ENCODE measurements at places on chromosomes 7 and 10.

GRCh38 chr10:87841186-87841585 lies 22.1 kb downstream of the KLLN start:
- DNase-seq = no peak
- H3K4me3 ChIP-seq = no peak overlapping the region
- H3K36me3 ChIP-seq = no peaks in the 10 kb centered on the region
- no peaks in the 10 kb centered on the region for H3K4me1 ChIP-seq

DNA sequence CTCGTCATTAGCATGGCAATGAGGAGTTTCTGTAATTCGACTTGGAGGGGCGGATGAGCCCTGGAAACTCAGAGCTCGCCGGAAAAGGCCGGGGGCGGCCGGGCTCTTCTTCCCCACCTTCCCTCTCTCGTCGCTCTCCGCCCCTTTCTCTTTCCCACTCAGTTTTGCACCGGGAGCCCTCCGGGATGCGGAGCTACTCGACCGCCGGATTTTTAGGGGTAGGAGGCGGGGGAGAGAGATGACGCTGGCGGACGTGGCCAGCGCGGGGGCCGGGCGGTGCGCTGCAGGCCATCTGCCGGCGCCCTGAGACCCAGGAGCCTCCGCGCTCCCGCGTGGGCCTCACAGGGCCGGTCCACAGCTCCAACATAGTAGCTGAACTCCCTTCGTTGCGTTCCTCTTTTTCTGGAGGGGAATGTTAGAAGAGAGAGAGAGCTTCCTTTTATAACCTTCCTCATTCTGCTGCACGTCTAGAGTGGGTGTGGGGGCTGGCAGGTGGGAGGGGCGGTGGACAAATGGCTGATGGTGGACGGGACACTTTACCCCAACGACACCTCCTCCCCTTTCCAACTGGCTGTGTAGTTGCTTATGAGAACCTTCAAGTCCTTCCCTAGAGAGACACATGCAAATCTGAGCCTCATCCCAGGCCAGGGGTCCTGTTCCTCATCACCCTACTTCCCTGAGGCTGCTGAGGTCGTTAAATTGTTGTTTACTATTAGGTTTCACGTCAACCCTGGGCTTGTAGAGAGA lies 1.1 kb upstream of the HOXA1 start:
- no peaks in the 10 kb centered on the region for H3K36me3 ChIP-seq
- peaks cover 32% of the 10 kb centered on the region for H3K27me3 ChIP-seq
- no peak for DNase-seq
- H3K4me3 ChIP-seq = no peak overlapping the region
- H3K27ac ChIP-seq = peak overlapping the region; percentile 74
- peaks cover 11% of the 10 kb centered on the region for H3K4me1 ChIP-seq

DNA sequence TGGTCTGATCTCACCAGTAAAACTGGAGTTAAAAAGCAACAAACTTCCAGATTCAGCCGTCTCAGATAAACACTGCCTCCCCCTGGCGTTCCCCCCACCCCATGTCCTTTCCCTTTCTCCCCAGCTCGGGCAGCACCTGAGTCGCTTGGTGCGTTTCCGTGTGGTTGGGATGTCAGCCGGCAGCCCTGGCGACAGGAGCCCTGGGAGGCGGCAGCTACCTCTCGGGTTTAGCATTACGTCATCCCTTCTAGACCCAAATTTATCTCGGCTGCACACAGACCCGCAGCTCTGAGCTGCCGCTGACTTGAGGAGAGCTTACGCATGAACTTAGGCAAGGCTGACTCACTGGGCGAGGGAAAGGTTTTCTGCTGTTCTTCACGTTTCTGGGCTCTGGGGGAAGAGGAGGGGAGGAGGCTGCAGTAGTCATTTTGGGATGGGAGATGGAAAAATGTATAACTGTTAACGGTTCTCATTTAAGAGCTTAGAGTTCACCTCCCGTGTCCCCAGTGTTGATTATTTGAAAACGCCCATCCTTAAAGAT lies 14.4 kb downstream of the MXI1 start:
- DNase-seq = peak; percentile 77
- no peaks in the 10 kb centered on the region for H3K27me3 ChIP-seq
- no peaks in the 10 kb centered on the region for H3K36me3 ChIP-seq

- no peak for DNase-seq
- H3K27ac ChIP-seq = no peak overlapping the region
- no peaks in the 10 kb centered on the region for H3K36me3 ChIP-seq
- no peaks in the 10 kb centered on the region for H3K27me3 ChIP-seq
- H3K4me3 ChIP-seq = no peak overlapping the region
Observed at GRCh38 chr10:9913876-9914514, 1103.7 kb upstream of the CELF2 start.

DNA sequence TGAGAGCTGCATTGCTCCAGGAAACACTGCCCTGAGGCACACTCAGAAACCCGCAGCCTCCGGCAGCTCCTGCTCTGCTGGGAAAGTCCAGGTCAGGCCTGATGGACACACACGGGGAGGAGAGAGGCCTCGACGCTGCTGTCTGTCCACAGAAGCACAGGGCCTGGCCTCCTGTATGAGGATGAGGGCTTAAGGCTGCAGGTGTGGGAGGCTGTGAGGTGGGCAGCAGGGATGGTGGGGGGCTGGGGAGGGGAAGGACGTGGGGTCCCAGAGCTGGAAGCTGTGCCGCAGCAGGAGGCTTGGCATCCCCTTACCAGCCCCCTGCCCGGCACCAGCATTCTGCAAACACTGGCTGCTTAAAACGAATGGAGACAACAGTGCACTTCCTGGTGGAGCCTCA lies 186.2 kb downstream of the DNAJB6 start:
- H3K4me3 ChIP-seq = no peak overlapping the region
- no peaks in the 10 kb centered on the region for H3K4me1 ChIP-seq
- no peak overlapping the region for H3K27ac ChIP-seq
- no peaks in the 10 kb centered on the region for H3K27me3 ChIP-seq
- no peak for DNase-seq

DNA sequence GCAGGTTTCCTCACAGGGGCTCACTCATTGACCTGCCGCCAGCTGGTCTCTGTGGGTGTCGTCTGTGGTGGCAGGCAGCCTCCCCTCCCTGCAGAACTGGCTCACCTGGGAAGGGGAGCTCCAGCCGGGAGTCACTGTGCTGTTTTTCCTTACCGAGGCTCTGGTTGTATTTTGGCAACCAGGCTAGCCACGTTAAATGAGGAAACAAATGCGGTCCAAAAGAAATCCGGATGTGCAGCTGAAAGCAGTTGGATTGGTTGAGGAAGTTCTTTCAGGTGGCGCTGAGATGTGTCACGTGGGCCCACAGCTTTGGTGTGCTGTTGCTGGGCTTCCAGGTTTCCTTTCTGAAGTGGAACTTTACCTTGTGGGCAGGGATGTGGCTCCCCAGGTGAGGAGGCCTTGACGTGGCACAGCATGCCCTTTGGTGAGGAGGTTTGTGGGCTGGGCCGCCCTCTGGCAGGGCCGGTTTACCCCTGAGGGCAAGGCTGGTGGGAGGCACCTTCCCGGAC lies 14.2 kb downstream of the MTURN start:
- DNase-seq = no peak
- H3K4me1 ChIP-seq = no peaks in the 10 kb centered on the region
- H3K27ac ChIP-seq = no peak overlapping the region
- no peak overlapping the region for H3K4me3 ChIP-seq
